ENCODE measurements at places on chromosomes 4 and X. TPM values are rescaled to one million over a fixed set of nuclear protein-coding genes. Genes with fewer than 3 reads are reported as not detected.

DNA sequence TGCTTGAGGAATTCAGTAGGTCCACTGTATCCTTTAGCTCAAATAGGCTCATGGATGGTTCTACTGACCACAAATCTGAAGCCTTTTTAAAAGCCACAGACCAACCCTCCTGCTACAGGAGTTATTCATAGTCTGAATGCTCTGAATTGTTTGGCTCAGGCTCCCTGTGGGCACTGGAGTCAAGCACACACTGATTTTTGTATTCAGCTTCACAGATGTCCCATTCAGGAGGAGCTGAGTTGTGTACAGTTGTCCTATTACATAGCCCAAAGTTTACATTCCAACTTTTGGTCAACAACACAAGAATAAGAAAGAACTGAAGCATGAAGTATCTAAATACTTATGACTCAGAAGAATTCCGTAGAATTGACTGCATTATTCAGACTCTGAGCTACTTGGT, 243.9 kb downstream of the UNC5C start:
- peak; percentile 18 for DNase-seq

DNA sequence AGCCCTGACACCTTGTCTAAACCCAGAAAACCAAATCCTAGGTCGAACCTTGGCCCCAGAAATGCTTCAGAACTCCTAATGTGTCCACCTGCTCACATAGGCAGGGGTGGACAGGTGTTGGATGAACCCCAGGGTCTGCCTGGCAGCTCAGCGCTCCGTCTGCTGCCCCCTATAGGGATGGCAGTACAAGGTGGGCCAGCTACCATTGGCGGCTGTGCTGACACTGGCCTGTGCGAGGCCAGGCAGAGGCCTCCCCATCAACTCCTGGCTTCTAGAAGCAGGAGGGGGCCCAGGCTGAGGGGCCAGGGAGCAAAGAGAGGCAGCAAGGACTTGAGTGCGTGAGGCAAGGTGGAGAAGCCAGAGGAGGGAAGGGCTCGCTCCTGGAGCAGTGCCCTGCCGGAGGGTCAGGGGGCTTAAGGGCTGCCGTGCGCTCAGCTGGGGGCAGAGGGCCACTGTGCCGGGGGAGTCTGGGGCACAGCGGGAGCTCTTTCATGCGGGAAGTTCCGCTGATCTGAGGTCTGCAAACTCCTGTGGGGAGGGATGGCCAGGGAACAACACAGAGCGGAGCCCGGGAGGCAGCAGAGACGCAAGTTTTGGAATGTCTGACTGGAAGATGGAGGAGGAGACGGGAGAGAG, 20.6 kb downstream of the CCNQ start:
- DNase-seq: no peak

DNA sequence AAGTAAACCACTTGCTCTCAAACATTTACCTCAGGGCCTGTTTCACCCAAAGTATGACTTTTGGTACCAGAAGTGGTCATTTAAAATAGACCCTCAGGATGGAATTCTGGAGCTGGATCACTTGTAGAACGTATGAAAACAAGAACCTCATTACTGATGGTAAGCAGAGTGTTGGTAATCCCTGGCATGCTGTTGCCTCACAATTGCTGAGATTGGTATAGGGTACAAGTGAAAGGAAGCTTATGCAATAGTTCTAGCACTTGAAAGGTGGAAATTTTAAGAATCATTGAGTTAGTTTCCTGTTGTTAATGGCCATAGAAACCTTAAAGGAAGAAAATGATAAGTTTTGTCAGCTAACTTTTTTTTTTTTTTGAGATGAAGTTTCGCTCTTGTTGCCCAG, 22.3 kb upstream of the THOC2 start:
- no peak for DNase-seq

DNA sequence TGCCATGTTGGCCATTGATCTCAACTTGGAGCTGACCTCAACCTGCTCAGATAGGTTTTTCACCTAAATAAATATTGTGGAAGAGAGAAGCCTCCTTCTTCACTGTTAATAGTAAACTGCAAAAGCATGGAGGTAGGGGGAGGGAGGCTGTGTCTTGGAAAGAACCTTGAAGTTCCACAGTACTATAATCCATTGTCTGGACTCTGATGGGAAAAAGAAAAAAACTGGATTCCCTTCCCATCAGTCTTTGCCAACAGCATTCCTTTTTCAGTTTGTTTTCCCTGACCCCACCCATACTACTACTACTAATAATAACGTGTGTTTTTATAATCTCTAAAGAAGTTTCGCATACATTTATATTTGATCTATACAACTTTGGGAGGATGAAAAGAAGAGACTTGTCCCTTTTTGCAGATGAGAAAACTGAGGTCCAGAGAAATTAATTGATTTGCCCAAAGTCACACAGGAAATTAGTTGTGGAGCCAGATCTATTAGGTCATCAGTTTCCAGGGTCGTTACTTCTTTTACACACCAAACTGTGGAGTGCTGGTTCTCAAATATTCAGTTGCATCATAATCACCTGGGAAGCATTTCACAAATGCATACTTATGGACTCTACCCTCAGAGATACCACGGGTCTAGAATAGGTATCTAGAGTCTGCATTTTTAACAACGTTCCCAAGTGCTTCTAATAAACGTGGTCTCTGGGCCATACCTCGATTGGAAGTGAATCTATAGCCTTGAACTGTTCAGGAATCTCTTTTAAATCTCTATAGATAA, 59.1 kb downstream of the LUZP4 start:
- DNase-seq: no peak

- peak; percentile 73 for DNase-seq
Measured at GRCh38 chrX:18617407-18617750, 54.5 kb downstream of the RS1 start.

DNA sequence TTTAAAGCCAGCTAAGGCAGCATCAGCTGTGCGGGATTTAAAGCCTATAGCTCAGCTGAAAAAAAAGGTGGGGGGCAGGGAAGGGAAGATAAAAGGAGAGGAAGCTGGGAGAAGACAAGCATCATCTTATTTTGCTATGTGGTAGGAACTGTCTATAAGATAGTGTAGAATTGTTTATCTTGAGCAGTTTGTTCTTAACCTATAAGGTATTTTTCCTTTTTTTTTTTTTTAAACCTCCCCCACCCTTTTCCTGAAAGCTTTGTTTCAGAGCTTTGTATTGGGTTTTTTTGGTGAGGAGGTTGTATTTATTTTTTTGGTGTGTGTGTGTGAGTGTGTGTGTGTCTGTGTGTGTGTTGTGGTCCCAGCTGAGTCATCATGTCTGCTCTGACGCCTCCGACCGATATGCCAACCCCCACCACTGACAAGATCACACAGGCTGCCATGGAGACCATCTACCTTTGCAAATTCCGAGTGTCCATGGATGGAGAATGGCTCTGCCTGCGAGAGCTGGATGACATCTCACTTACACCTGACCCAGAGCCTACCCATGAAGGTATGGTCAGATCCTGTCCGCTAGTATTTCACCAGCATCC, 531 bp downstream of the RUFY3 start:
- no peak for DNase-seq

DNA sequence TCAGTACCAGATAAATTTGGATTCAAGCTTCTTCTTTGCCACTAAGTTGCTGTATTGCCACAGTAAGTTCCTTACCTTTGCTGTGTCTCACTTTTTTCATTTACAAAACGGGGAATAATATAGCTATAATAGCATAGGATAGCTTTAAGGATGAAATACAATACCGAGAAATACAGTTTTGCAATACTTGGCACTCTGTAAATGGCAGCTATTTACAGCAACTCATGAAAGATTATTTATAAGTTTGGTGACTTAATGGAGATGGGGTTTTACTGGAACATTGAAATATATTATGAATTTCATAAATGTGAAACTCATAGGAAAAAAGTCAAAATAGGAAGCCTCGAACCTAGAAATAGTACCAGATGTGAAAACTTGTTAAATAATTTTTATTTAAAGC, 27.6 kb downstream of the ANXA10 start:
- no peak for DNase-seq

- DNase-seq: no peak
Measured at GRCh38 chrX:81414630-81415029, 212.7 kb downstream of the SH3BGRL start.

DNA sequence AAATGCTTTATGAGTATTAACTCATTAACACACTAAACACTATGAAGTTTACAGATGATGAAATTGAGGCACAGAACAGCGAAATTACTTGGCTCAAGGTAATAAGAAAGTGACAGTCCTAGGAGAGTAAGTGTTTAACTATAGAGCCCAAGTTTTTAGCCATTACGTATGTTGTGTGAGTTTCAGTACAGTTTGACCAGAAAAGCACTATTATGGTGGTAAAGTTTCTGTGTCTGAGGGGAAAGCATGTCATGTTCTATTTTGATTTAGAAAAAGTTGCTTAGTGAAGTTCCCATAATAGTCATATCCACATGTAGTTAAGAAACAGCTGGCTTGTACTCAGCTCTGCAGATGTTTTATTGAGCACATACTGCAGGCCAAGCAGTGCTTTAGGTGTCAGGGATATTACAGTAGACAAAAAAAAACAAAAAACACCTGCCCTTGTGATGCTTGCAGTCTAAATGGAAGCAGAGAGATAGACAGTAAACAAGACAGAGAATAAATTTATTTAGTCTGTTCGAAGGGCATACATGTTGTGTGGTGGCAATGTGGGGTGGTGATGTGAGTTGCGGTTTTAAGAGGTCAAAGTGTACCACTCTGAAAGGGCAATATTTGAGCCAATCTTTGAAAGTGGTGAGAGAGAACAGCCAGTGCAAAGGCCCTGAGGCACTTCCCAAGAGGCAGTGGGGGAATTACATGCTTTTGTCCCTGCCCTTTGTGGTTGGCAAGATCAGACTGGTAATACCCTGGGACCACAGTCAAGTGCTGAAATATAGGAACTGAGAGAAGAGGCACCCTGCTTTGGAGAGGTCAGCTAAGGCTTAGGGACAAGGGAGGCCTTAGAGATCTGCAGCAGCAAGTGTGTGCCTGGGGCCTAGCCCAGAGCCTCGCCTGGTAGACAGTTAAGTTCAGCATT, 6.2 kb downstream of the TMEM131L start:
- no peak for DNase-seq

DNA sequence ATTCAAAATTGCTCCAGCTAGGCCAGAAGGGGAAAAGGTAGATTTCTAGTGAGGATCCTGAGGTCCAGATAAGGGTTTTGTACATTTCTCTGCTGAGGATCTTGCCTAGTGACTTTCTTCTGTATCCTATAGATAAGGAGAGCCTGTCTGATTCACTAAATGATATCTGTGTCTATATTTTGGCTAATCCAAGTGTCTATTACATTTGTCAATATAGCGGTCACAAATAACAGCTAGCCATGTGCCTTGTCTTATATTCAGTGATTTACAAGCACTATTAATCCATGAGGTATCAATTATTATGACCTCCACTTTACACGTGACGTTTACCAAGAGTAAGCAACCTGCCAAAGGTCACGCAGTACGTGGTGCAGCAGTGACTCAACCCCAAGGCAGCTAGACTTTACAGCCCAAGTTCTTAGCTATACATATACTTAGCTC, 41.6 kb downstream of the TMEM165 start:
- no peak for DNase-seq

DNA sequence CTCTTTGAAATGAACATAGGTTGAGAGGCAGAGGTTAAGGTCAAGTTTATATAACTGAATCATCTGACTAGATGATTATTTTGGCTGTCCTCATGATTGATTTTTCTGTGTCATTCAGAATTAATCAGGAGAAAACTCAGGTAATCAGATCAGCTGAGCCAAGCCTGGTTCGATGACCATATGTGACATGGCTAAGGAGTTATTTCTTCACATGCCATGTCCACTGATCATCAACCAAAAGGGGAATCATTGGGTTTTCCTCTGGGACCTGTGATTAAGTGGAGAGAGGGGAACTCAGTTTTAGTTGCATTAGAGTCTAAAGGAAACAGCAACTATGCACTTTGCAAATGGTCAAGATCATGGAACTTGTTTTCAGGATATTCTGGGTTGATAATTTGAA, 20.3 kb upstream of the PACRGL start:
- no peak for DNase-seq

DNA sequence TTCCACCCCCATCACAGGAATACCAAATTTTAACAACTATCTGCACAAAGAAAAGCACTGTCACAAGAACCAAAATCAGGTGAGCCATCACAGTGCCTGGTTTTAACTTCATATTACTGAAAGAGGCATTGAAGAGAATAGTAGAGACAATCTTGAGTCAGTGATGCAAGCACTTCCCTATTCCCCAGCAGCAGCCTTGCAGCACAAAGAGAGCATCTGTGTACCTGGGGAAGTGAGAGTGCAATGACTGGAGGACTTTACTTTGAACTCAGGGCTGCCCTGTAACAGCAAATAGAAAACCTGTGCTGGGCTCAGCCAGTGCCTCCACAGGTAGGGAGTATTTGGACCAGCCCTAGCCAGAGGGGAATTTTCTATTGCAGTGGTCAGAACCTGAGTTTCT, 361.8 kb downstream of the TEX13C start:
- DNase-seq: no peak

GRCh38 chr4:20284990-20285389, 33.3 kb downstream of the SLIT2 start:
- peak; percentile 45 for DNase-seq

DNA sequence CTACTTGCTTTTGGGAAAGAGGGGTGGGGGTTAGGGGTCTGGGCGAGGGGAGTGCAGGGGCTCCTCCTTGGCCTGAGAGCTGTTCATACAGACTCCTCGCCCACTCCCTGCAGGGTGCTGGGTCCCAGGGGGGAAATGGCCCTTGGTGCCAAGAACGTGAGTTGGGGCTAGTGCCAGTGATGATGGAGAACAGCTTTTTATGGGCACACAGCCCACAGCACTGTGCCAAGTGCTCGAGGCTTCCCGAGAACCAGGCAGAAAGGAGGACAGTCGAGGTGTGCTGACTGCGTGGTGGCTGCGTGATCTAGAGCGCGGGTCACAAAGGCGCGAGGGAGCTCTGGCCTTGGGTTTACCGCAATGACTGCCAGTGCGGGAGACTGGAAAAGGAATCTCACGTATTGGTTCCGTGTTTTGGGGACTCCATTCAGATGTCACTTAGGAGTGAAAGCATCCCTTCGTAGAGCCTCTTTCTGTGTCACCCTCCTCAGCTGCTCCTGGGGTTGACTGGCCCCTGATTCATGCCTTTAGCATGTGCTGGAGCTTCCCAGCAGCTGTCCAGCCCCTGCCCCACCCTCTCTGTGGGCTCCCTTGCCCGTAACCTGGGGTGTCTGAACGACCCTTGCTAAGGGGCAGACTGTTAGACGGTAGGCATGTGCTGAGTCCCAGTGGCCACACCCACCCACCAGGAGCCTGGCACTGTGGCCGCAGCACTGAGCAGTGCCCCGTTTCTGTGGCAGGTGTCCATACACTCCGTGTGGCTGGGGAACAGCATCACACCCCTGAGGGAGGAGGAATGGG, 20.9 kb upstream of the MSANTD1 start:
- no peak for DNase-seq

GRCh38 chr4:38177035-38177546, 216.9 kb downstream of the PTTG2 start:
- no peak for DNase-seq

Gene TLR7
- total RNA-seq: not detected

Gene EGFL6
- total RNA-seq: not detected

Gene SULT1E1
- not detected for total RNA-seq

Gene PAGE2B
- not detected for total RNA-seq

Gene GUCY1A1
- 3.7 TPM for total RNA-seq

Gene SLITRK2
- not detected for total RNA-seq

Gene SMAD1
- total RNA-seq: 23.4 TPM

Gene FHIP1A
- 8.5 TPM for total RNA-seq

Gene CBR4
- total RNA-seq: 10.3 TPM

Gene HPGD
- total RNA-seq: 3.8 TPM

Data from epithelial cell of proximal tubule (primary cell).